T-helper 22 cell (primary cell): ENCODE measurements at places on chromosomes 2 and 18.

DNA sequence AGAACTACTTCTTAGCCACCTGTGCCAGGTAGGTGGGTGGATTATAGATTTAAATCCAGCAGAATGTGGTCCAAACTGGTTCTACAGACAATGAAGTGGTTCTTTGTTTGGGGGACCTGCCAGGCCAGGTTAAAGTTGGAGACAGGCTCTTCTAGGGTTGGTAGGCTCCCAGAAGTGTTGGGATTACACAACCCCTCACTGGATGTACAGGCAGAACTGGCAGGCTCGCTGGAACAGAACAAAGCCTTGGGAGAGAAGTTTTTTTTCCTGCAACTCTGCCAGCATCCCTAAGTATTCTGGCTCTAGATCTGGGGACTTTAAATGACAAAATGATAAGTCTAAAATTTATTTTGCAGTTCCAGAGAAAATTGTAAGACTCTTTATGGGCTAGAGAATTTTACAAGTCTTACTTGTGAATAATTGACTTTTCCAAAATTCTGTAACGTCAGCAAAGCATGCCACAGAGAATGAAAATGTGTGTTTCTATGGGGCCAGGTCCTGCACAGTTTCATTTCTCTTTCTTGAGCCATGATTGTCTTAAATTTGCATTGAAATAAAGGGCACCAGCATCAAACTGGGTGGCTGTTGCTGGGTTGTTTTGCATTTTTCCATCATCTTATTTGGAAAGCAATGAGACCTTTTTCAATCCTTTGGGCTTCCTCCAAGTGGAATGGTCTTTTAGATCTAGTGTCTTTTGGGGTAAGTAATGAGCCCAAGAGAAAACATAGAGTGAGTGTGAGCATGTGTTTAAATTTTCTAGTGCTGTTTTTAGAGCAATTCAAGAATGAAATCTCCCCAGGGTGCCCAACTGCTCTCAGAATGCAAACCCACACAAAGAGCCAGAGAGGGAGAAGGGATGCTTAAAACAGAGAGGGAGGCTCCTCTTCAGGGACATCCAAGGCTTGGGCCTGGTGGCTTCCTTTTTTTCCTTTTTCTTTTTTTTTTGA is 32.4 kb upstream of the ATL2 start:
- DNase-seq, result no peak

DNA sequence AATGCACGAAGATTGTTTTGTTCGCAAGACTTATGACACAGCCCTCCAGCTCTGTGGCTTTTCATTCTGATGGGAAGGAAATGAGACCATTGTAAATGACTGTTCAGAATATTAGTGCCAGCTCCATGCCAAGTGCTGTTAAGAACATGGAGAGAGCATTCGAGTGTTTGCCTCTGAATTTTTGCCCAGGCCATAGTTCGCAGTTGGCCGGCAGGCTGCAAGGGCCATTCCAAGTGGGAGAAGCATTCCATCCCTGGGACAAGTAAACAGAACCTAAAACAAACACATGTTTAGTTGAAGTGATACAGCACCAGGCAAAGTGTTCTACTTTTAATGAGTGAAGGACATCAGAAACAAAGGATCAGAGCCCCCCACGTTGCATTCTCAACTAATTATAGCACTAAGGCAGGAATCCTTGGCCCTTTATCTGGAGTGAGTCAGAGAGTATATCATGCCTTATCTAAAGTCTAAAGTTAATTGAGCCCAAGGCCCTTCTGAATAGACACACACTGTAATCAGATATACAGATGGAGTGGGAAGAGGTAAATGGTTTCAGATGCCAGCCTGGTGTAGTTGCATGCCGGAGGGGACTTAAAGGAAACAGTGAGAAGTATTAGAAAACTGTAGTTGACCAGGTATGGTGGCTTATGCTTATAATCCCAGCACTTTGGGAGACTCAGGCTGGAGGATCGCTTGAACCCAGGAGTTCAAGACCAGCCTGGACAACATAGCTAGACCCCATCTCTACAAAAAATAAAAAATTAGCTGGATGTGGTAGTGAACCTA is 53.3 kb downstream of the NEDD4L start:
- no peak for DNase-seq

DNA sequence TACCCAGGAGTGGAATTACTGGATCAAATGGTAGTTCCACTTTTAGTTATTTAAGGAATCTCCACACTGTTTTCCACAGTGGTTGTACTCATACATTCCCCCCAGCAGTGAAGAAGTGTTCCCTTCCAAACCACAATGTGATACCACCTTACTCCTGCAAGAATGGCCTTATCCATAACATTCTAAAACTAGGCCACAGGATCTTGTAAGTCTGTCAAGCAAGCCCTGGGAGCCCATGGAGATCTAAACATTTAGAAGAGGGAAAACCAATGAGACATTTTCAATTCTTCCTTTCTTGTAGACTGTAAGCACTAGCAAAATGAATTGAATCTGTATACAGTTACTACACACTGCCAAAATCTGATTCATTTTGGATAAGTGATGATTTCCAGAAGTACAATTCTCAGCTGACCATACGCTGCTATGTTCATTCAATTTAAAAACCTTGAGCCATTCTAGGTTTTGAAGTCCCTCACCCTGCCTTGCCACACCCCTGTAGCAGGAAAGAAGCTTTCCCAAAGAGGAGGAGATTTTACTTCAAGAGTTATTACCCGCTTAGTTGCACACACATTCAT is 149.1 kb downstream of the SLC8A1 start:
- no peak for DNase-seq

DNA sequence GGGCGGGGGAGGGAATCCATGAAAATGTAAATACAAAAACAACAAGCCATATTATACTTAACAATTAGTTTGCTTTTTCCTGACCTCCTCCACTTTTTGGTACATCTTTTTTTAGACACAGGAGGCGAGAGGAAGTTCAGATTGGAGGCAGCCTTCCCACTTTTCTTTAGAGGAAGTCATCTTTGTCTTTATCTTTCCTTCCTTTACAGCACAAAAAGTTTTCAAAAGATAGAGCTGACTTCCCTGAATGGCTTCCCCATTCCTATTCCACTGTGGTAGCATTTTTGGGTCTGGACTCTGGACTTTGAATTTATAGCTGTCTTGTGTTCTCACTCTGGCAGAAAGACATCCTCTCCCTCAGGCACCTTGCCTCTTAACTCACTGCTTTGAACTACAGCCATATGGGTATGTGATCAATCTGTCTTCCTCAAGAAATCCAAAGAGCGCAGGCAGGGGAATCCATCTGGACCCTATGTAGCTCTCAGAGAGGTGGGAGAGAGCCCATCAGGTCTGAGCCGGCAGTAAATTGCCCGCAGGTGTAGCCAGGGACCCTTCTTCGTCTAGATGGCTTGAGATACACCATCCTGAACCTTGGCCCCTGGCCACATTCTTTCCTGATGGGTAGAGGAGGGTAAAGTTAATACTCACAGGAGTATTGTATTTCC is 101.9 kb downstream of the AQP4 start:
- DNase-seq, result no peak

DNA sequence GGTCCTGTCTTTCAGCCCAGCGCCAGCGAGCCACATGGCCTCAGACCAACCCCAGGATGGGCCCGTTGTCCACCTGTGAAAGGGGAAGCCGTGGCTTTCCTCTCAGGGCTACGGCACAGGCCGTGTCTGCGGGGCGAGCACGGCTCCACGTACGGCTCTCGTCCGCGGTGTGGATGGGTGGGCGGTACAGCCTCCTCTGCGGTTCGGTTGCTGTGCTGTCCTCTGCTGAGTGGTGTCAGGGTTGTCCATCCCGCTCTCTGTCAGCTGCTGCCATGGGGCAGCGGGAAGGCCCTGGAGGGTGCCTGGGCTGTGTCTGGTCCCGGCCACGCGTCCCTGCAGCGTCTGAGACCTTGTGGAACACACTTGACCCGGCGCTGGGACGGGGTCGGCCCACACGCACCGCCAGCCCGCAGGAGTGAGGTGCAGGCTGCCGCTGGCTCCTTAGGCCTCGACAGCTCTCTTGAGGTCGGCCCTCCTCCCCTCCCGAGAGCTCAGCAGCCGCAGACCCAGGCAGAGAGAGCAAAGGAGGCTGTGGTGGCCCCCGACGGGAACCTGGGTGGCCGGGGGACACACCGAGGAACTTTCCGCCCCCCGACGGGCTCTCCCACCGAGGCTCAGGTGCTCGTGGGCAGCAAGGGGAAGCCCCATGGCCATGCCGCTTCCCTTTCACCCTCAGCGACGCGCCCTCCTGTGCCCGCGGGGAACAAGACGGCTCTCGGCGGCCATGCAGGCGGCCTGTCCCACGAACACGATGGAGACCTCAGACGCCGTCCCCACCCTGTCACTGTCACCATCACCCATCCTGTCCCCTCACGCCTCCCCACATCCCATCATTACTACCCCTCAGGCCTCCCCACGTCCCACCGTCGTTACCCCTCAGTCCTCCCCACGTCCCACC is 128.7 kb downstream of the NFATC1 start:
- DNase-seq, result peak; percentile 28

GRCh38 chr18:2258954-2259353 is 312.4 kb downstream of the METTL4 start:
- no peak for DNase-seq

- no peak for DNase-seq
Observed at GRCh38 chr2:152407204-152407721, 72.3 kb downstream of the FMNL2 start.
